SW480 (cell line): ENCODE measurements at places on chromosomes 2 and 18.

DNA sequence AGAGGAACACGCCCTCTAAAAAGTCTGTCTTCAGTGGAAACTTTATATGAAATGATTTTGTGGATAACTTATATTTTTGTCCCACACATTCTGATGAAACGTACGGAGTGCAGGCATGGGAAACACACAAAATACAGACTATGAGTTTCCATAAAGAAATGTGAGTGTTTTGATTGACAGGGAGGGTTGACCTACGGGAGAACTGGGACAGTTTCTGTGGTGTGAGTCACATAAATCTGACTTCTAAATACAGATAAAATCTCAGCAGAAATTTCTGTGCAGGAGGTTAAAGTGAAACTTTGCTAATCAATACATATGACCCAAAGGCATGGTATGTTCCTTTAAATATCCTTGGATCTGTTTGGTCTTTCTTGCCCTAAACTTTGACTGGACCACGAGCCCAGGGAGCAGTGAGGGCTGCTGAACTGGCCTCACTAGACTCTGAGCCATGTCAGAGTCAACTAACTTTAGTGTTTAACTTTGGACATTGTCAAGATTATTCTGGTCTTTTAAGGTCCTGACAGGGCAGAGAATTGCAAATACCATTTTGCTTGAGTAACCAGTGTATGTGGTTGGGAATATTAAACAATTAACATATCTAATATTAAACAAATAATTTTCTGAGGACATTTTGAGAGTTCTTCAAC lies 206.9 kb upstream of the LYPD1 start:
- no peak for DNase-seq

GRCh38 chr18:77772177-77772576 lies 522.5 kb downstream of the GALR1 start:
- peak; percentile 3 for DNase-seq

- no peak for DNase-seq
Observed at GRCh38 chr18:49174478-49174877, 223.7 kb upstream of the SMAD7 start.

DNA sequence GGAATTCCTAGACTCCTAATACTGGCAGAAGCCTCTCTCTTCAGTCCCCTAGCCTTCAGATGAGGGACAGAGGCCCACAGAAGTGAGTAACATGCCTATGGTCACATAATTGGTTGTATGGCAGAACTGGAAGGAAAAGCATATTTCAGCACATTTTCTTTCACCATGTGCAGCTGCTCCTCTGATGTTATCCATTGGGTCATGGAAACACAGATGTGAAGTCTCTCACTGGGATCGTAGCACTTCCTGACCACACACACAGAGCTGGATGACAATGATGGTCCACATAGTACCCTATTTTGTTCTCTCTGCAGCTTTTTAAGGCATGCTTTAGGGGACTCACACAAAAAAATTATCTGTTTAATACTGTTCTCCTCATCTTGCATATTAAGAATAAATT lies 24.5 kb downstream of the MYO3B start:
- DNase-seq, result no peak

GRCh38 chr2:108626995-108627394 lies 92.3 kb upstream of the RANBP2 start:
- no peak for DNase-seq

DNA sequence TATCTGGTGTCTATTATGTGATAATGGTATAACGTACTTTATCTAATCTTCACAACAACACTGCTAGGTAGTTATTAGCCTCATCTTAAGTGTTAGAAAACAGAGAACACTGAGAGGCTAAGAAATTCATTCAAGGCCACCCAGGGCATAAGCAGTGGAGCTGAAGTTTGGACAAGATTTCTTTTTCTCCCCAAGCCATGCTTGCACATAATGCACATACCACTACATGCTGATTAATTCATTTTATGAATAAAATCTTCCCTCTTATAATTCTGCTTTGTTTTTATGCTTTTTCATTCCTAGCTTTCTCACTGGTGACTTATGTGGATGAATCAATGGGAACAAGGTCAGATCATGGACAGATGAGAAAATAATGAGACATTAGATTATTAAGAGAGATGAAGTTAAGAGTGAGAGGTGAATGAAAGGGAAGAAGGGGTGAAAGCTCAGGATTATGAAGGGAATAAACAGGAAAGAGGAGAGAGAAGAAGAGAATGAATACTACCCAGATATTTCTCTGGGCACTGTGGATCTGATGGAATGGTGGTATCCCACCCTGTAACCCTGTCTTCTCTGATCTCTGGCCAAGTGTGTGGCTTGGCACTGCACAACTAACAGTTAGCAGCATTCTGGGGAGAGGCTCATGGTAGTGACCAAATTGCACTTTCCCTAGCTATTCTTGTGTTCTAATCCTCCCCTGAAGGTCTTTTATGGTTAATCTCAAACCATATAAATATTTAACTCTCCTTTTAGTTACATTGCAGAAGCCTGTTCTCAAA lies 17.7 kb upstream of the GALNT3 start:
- DNase-seq, result no peak

DNA sequence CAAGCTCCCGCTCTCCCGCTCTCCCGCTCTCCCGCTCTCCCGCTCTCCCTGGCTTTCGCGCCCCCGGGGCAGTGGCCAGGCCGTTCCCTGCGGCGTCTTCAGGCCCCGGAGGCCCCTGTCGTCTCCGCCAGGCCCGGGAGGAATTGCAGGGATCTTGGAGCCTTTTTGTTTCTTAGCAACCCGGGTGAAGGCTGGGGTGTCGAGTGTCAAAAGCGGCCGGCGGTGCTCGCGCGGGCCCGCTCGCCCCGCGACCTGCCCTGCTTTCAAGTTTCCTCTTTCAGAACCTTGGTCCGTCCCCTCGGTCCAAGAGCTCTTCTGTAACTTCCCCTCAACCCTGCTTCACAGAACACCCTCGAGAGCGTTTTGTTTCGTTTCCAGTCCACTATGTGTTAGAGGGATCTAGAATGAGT lies 1.4 kb downstream of the RNF138 start:
- peak; percentile 18 for DNase-seq

- DNase-seq, result no peak
Observed at GRCh38 chr2:121521359-121521758, 9.3 kb upstream of the RNU4ATAC start.

DNA sequence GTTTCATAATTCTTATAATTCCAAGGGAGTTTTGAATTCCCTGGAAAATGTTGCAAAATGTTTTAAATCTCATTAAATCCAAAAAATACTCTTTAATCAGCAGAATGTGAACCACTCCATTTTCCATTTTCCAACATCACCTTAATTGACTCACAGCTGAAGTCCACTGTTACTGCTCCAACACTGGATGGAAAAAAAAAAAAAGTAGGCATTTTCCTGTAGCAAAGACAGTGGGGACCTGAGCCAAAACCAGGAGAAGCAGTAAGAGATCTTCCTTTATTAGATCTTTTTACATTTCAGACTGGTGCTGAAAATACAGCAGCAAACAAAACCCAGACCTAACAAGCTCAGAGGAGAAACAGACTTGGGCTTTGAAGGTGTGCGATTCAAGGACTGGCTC lies 62.4 kb upstream of the SPATS2L start:
- no peak for DNase-seq

DNA sequence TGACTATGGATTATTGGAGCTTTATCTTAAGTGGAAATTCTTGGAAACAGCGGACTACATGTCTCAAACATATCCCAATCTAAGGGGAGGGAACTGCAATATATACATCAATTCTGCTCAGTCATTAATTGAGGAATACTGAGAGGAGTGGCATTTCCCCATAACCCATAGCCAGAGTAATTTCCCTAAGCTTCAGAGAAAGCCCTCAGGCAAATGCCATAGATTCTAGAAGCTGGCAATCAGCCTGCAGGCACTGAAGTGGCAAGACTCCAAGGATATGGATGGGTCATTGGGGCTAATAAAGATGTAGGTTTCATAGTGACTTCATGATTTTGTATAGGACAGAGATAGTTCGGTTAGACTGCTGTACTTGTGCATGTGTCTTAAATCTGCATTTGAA lies 1960.5 kb upstream of the PIK3C3 start:
- DNase-seq, result no peak

DNA sequence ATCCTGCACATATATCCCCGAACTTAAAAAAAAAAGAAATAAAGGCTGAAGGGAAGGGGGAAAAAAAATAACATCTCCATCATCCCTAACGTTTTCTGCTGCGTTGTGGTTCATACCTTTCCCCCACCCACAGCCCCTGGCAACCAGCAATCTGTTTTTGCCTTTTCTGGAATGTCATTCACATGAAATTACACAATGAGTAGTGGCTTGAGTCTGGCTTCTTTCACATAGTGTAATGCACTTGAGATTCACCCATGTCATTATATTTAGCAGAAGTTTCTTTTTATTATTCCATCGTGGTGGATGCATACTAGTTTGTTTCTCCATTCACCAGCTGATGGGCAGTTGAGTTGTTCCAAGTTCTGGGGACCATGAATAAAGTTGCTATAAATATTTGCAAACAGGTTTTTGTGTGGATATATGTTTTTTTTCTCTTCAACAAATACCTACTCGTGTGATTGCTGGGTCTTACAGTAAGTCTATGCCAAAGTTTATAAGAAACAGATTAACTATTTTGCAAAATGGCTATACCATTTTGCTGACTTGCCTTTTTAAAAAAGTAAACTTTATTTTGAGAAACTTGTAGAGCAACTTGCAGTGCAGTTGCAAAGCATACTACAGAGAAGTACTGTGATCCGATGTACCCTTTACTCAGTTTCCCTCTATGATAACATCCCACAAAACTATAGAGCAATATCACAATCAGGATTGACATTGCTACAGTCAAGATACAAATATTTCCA lies 322.5 kb downstream of the LPIN1 start:
- DNase-seq, result no peak

DNA sequence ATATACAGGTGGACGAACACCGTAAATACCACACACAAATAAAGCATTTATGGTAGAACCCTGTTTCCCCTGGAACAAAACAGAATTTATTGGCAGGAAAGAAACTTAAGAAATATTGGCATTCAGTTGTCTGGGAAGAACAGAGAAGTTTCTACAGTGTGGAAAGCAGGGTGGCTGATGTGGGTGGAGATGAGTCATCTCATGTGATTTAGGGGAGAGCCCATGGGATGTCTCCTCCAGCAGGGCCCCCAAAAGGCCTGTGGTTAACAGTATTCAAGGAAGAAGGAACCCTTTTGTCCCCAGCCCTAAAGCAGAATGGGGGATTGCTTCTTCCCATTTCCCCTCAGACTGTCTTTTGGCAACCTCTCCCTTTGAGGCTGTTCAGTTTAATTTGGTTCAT lies 24.2 kb downstream of the SIX3 start:
- DNase-seq, result no peak

- DNase-seq, result peak; percentile 34
Observed at GRCh38 chr2:47226132-47226922, 71.2 kb upstream of the STPG4 start.
